ENCODE measurements at places on chromosomes 3 and 15.
A peak's percentile ranks its signal among the peaks of the same experiment; 100 is the strongest.

- DNase-seq, result no peak
Measured at GRCh38 chr3:16665282-16665741, 60.1 kb upstream of the DAZL start.

- no peak for DNase-seq
Measured at GRCh38 chr3:181691901-181692300, 19.8 kb upstream of the SOX2 start.

DNA sequence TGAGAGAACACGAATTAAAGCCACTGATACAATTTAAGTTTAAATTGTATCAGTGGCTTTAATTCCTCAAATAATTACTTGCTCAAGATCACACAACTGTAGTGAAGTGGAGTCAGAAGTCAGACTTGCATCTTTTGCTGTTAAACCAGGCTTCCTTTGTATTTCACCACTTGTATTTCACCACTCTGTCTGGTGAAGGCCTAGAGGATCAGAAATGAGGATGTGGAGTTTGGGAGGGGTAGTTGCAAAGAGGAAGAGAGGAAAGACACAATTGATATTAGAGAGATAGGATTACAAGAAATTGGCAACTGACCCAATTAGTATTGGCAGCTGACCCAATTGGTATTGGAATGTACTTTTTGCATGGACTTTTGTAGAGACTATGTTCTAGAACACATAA, 288.1 kb upstream of the GPR149 start:
- no peak for DNase-seq

DNA sequence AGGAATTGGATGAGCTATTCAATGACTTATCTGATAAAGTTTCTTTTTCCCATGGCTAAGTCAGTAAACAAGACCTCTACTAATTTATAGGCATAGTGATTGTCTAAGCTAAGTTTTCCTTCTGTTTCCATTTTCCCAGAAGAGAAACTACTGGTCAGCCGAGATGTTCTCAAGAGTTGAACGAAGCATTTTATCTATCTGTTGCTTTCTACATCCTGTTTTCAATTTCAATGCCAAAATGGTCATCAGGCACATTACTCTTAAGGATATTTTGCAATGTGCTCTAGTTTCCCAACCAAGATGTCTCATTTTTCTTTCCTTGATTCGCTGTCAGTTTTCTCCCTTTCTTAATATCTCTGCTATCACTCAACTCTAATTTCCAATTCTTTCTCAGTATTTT, 228.7 kb downstream of the MBNL1 start:
- DNase-seq, result no peak

DNA sequence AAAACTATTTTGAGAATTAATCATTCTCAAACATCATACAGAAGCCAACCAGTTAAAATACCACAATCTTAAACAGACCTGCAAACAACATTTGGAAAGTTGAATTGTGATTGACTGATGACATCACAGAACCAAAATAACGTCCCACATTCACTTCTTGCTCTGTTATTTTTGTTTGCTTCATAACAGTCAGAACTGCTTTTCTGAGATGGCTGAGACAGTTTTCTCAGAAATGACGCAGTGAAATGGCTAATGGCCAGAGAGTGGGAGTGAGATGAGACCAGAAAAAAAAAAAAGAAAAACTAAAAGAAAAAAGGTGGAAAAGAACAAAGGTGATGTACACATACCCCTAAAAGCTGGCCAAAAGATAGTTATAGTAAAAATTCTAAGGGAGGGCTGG, 1061.2 kb downstream of the FHIT start:
- DNase-seq, result no peak

DNA sequence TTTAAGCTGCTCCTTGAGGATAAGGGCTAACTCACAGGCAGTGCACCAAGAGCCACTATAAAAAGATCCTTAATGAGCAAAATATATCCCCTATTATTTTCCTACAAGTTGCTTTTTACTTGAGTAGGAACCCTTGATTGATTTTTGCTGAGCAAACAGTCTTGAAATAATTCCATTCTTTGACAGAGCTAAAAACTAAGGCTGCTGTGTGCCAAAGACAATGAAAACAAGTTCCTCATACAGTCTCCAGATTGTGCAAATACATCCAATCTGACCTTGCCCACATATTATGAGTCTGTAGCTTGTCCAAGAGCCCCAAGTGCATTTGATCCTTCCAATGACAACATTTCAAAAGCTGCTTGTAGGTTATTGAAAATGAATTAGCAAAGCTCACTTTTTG, 15.0 kb downstream of the PRKAR2A start:
- DNase-seq, result no peak

DNA sequence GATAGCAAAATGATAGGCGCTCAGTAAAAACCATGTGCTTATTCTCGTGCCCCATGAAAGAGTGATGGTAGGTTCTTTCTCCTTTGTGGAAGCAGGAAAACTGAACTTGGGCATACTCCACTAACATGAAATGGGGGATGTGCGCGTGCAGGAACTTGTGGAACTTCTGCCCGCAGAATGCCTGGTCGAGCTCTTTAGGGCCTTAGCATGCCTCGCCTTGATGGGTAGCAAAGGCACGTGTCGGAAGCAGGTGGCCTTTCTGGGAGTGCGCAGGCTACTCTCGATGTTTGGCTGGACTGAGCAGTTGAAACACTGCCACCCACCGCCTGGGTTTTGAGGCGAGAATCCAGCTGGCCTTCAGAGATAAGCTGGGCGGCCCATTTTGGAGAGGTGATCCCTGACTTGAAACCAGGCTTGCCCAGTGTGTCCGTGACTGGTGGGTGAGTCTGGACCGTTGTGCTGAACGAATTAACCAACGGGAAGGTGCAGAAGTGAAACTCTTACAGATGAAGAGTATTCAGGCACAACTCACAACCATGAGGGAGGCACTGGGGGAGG, 842 bp downstream of the PCCB start:
- DNase-seq, result peak; percentile 80

GRCh38 chr15:33638453-33638852, 327.7 kb downstream of the RYR3 start:
- DNase-seq, result no peak

- DNase-seq, result no peak
Measured at GRCh38 chr3:66405701-66406091, 95.1 kb downstream of the LRIG1 start.

GRCh38 chr15:40841741-40842140, 2.1 kb upstream of the SPINT1 start:
- DNase-seq, result no peak

GRCh38 chr3:127034990-127035652, 52.2 kb downstream of the PLXNA1 start:
- DNase-seq, result no peak

- DNase-seq, result no peak
Measured at GRCh38 chr3:172449466-172450149, 1.4 kb upstream of the GHSR start.

GRCh38 chr3:18648868-18649462, 223.8 kb upstream of the SATB1 start:
- DNase-seq, result no peak

GRCh38 chr15:64614519-64614918, 154.1 kb downstream of the ZNF609 start:
- no peak for DNase-seq

DNA sequence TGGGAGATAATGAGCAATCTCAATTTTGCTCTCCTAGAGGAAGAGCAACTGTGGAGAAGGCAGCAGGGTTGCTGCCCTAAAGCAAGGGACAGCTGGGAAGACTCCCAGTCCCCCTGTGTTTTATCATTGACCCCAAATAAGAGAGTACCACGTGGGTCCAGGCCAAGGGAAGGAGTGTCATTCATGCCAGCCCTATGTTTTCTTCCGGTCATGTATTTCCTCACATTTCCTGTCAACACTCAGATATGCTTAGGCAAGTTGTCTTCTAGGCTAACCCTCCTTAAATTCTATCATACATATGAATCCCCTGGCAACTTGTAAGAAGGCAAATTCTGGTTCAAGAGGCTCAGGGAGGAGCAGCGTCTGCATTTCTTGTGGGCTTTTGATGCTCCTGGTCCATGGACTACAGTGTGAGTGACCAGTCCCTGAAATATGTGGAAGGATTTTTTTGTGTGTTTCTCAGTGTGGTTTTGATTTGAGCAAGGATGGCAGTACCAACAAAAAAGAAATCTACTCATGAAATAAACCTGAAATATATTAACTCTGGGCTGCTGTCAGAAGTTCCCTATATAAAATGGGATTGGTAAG, 31.9 kb upstream of the RPP14 start:
- DNase-seq, result no peak

GRCh38 chr3:7625021-7625420, 764.1 kb downstream of the GRM7 start:
- no peak for DNase-seq

- no peak for DNase-seq
Measured at GRCh38 chr3:107641572-107642307, 119.0 kb downstream of the BBX start.

- DNase-seq, result no peak
Measured at GRCh38 chr3:81742581-81742980, 18.9 kb downstream of the GBE1 start.

DNA sequence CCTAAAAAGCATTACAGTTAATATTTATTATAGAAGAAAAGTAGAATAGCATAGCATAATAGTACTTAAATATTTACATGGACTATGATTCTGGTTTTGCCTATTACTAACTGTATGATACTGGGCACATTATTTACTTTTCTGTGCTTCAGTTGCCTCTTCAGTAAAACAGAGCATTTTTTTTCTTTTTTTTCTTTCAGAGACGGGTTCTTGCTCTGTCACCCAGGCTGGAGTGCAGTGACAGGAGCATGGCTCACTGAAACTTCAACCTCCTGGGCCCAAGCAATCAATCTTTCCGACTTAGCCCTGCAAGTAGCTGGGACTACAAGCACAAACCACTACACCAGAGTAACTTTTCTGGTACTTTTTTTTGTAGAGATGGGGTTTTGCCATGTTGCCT, 47.0 kb downstream of the GYG1 start:
- no peak for DNase-seq

DNA sequence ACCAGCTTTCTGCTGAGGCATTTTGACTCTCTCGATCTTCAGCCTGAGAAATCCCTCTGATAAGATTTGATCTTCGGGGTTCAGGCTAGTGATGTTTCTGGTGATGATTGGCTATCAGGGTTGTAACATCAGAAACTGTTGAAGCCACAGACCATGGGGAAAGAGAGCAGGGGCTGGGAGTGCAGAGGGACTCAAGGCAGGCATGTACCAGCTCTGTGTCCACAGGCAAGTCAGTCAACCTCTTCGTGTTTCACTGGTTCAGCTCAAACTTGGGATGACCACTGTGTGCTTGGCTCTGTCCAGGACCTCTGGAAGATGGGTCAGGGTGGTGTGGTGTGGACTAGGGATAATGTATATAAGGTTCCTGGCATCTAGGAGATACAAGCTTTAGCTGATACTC, 116.5 kb downstream of the EEFSEC start:
- no peak for DNase-seq

- no peak for DNase-seq
Measured at GRCh38 chr15:31062911-31063310, 38.6 kb downstream of the TRPM1 start.

DNA sequence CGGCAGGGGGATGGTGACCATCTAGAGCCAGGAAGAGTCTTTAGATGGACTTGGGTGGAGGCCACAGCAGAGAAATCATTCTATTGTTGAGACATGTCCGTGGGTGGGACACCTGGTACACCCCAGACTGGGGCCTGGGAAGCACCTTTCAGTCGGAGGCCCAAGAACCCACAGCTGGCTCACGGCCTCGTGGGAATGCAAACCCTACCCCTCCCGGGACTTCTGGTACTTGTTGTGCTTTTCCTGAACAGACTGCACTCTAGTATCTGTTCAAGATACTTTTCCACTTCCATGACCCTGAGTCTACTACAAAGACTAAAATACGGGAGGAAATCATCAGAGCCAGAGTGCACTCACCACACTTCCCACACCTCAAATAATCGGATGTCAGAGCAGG, 60.7 kb downstream of the BDH1 start:
- no peak for DNase-seq

All from midbrain (tissue), 1 donor.